ENCODE measurements at places on chromosomes 3 and 15.

GRCh38 chr3:123522320-123523022 is 62.4 kb downstream of the HACD2 start:
- DNase-seq = no peak

- no peak for DNase-seq
These were observed 210.6 kb downstream of the TCF12 start for GRCh38 chr15:57129064-57129463.

- peak; percentile 44 for DNase-seq
These were observed 658 bp downstream of the EOGT start for GRCh38 chr3:69012800-69013252.

- no peak for DNase-seq
These were observed 296.8 kb upstream of the CHRM5 start for GRCh38 chr15:33671456-33671855.

GRCh38 chr3:50008931-50009330 is 69.0 kb downstream of the RBM6 start:
- DNase-seq = no peak

- peak; percentile 83 for DNase-seq
These were observed 75.8 kb downstream of the AAGAB start for GRCh38 chr15:67178569-67179210.

DNA sequence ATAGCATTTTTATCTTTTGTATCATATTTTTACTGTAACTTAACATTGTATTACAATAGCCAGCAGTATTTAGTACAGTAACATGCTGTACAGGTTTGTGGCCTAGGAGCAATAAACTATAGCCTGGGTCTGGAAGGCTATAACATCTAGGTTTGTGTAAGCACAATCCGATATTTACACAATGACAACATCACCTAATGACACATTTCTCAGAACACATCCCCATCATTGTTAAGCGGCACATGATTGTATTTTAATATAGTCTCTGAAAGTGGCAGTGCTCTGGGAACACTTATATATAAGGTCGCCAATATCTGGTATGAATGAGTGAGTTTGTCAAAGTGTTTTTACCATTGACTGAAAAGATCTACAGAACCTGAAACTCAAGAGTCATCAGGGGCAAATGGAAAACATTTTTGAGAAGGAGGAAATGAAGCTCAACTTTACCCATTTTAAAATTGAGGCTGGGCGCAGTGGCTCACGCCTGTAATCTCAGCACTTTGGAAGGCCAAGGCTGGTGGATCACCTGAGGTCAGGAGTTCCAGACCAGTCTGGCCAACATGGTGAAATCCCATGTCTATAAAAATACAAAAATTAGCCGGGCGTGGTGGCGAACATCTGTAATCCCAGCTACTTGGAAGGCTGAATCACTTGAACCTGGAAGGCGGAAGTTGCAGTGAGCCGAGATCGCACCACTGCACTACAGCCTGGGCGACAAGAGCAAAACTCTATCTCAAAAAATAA is 38.8 kb upstream of the TNFSF10 start:
- no peak for DNase-seq

DNA sequence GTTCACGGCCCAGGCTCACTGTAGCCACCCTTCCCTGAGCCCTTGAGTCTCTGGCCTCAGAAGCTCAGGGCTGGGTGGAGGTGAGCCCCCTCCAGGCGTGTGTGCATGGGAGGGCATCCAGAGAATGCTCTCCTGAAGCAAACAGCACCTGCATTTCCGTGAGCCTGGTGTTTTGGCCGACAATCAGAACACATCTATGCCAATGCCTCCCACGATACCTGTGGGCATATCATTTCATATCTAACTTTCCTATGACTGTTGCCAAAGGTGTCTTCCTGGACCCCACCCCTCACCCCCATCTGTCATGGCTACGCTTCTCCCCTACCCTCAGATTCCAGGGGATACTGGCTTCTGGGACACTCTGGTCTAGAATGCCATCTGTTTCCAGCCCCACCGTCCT is 53.3 kb upstream of the RAB6B start:
- no peak for DNase-seq

- DNase-seq = peak; percentile 97
These were observed 19.6 kb downstream of the PLXNA1 start for GRCh38 chr3:127002195-127003174.

DNA sequence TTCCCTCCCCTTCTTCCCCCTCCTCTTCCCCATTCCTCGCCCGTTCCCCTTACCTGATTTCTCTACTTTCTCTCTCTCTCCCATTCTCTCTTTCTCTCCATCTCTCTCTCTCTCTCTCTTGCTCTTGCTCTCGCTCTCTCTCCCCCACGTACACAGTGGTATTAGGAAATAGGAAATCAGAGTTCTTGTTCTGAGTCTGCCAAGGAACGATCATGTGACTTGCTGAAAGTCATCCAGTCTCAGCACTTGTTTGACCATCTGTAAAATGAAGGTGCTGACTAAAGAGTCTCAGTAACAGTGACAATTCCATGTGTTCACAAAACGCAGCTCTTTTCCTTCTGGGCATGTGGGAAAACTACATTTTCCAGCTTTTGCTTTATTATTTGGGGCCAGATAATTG is 445.0 kb upstream of the TGFBR2 start:
- DNase-seq = no peak

GRCh38 chr15:36755341-36756000 is 176.0 kb downstream of the CDIN1 start:
- DNase-seq = no peak

- no peak for DNase-seq
These were observed 7.5 kb upstream of the CHMP2B start for GRCh38 chr3:87219611-87220010.

- no peak for DNase-seq
These were observed 8.7 kb downstream of the CYP1A1 start for GRCh38 chr15:74716651-74717050.

DNA sequence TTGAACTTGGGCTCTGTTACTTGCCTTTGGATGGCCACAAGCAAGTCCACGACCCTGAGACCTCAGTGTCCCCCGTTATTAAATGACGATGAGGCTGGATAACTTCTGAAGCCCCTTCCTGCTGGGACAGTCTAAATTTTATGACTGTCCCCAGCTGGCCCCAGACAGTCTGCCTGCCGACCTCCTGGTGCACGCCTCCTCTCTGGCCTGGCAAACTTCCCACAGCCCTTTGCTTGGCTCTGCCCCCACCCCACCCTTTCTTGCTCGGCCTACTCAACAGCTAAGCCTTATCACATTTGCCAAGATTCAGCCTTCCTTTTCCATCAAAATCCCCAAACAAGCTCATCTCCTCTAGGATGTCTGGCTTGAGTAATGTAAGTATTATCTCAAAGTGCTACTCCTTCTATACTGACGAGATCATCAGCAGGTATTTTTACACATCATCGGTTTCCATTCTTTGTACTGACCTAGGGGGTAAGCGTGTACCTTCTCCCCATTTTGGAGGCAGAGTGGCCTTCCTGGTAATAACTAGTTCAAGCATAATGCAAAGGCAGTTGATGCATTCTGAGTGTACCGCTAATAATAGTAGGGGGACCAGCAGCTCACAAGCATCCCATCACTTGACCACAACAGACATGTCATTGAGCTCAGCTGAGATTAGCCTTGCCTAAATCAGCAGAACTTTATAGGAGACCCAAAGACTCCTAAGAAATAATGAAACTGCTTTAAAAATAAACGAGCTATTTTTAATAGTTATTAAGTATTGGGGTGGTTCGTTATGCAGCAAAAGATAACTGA is 120.8 kb upstream of the HACD2 start:
- no peak for DNase-seq

DNA sequence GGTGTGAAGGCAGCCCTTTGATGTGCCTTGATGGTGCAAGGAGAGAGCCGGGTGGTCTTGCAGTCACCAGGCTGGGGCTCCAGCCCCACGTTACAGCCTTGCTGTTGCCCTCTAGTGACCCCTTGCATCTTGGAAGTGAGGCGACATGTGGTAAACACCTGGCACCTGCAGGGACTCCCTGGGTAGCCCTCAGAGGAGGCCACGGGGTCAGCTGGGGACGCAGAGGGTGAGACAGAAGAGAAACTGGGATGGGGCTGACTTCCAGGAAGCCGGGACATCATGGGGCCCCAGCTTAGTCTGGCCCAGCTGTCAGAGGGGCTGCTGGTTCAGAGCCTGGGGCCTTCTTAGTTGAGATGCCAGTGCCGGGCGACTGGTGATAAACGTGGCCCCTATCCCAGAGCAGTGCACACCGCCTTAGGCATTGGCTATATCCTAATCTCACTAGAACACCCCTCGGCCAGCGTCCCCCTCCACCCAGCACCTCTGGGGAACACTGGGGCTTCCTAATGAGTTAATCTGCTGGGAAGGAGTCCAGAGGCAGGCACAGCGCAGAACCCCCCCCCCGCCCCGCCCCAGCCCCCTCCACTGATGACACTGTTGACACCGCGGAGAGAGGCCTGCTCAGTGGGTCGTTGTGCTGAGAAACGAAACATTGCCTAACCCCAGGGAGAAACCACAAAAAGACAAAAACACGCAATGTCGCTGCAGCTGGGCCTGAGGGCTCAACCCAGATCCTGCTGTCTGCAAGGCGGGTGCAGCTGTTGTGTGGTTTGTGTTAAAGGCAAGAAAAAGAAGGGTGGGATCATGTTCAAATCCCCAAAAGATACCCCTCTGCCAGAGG is 60.5 kb upstream of the KLF13 start:
- no peak for DNase-seq

- DNase-seq = no peak
These were observed 404.4 kb upstream of the KCNMB2 start for GRCh38 chr3:178131801-178132200.

DNA sequence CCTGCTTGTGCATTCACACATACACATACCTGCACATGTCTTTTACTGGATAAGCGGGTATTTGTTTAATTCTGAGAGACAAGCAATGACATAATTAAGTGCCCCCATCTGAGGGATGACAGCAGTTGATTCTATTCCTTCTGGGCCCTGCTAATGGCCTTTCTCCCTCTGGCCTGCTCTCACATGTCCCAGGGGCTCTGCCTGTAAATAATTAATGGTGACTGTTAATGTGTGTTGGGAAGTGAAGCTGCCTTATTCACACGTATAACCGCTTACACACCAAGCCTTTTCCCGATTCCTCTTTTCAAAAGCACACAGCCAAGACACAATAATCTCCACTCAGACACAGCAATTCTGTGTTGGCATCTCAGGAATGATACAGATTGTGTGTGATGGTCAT is 47.8 kb downstream of the LRRK1 start:
- DNase-seq = no peak

GRCh38 chr3:54159917-54160316 is 37.6 kb downstream of the CACNA2D3 start:
- no peak for DNase-seq

- no peak for DNase-seq
These were observed 6.0 kb downstream of the IP6K1 start for GRCh38 chr3:49780080-49780974.

- DNase-seq = no peak
These were observed 128.2 kb downstream of the SOX2 start for GRCh38 chr3:181839916-181840297.

- DNase-seq = peak; percentile 45
These were observed 127.5 kb upstream of the STRIT1 start for GRCh38 chr3:155420881-155421486.

DNA sequence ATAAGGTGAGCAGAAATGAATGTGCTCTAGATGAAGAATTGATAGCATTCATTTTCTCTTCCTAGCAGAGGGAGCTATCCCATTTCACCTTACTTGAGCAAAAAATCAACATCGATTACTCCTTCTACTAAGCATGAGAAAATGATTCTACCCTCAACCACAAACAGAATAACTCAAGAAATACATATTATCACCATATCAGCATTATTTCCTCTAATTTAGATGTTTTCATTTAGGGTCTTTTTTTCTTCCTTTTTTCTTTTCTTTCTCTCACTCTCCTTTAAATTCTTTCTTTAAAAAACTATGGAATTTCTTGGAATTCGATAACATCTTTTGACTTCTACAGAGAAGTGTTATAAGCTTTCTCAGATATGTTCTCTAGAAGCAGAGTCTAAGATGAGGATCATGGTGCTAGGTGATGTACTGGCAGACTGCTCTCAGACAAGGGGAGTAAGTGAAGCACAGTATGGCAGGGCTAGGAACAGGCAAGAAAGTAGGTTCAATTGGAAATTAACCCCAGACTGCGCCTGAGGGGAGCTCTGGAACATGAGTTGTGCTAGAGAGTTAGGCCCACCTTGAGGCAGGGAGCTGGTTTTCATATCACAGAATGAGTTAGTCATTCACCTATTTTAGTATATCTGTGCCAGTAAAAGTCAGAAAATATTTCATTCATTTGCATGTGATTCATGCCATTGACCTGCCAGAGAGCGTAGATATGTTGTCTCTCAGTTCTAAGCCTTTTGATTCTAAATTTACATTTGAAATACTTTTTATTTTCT is 279.2 kb upstream of the KCNH8 start:
- DNase-seq = no peak

DNA sequence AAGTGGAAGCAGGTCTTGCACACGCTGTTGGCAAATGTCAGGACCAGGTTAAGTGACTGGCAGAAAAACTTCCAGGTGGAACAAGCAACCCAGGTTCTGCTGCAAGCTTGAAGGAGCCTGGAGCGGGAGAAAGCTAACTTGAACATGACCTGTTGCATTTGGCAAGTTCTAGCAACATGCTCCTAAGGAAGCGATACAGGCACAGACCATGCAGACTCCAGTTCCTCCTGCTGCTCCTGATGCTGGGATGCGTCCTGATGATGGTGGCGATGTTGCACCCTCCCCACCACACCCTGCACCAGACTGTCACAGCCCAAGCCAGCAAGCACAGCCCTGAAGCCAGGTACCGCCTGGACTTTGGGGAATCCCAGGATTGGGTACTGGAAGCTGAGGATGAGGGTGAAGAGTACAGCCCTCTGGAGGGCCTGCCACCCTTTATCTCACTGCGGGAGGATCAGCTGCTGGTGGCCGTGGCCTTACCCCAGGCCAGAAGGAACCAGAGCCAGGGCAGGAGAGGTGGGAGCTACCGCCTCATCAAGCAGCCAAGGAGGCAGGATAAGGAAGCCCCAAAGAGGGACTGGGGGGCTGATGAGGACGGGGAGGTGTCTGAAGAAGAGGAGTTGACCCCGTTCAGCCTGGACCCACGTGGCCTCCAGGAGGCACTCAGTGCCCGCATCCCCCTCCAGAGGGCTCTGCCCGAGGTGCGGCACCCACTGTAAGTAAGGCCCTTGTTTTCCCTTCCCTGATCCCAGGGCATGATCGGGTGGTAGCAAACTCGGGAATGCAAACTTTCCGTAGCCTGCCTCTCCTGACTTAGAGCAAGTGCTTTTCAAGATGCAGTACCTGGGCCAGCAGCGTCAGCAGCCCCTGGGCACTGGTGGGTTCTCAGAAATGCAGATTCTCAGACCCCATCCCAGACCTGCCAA is 759 bp downstream of the GALNT15 start:
- peak; percentile 17 for DNase-seq

DNA sequence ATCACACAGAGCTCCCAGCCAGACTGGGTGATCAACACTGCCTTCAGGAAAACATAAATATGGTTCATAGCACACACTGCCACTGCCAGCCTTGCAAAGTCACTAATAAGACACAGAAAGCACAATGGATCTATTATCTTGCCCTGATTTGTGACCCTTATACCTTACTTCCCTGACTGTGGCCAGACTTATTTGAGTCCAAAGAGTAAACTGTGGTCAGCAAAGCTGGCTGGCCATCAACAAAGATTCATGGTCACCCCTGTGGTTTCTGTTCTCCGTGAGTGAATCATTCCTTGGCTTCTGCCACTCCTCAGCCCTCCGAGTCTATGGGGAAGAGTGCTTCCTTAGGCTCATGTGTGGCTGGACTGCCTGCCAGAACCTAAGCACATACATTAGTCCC is 437.7 kb downstream of the RAP2B start:
- no peak for DNase-seq

- no peak for DNase-seq
These were observed 21.9 kb downstream of the TSC22D2 start for GRCh38 chr3:150429767-150430671.

All from ELF-1 (cell line).